Jurkat, Clone E6-1 (cell line): ENCODE measurements at places on chromosomes 6 and 20.

DNA sequence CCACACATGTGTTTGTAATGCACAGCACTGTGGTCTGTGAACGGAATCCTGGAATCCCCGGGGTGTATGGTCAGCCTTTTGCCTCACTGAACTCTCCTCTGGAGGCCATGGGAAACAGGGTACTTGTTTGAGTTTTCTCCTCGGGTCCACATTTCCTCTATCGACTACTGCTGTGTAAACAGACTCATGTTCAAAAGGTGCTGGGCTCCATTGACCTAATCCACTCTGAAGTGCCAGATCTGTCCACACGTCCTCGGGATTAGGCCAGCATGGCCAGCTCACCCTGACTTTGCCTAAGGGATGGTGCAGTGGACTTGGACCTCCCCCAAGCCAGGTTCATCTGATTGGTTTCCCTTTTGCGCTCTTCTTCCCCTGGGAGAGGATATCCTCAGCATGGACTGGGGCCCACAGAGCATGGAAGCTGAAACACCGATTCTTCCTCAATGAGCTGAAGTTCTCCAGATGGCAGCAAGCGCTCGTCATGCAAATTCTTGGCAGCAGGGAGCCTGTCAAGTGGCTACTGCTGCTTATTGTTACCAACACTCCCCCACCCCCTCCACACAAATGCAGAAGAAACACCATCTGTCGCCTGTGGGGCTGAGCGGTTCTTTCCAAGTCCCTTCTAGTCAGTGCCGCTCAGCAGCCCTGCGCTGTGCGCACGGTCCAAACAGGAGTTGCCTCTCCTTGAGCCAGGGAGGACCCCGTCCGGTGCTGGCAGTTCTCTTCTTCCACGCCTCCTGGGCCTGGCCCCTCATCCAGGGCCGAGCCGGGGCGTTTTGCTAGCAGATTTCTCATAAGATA is 292.6 kb upstream of the MARCKS start:
- no peak for DNase-seq

GRCh38 chr20:11210611-11211010 is 536.8 kb upstream of the JAG1 start:
- DNase-seq: no peak

GRCh38 chr6:27136978-27137814 is 110.3 kb upstream of the PRSS16 start:
- no peak for DNase-seq

DNA sequence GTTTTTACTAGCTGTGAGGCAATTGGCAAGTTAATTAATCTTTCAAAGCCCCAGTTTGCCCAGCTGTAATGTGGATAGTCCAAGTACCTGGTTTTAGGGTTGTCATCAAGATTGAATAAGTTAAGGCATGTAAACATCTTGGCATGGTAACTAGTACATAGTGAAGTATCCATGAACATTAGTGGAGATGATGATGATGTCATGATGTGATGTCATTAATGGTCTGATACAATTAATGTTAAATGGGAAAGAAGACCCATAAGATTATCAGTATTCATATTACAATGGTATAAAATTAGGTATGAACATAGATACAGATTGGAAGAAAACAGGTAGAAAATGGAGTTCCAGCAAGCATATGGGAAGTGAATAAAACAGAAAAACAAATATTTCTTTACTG is 5.3 kb downstream of the EPB41L1 start:
- DNase-seq: no peak

- no peak for DNase-seq
Observed at GRCh38 chr6:142731611-142732010, 213.4 kb downstream of the HIVEP2 start.

DNA sequence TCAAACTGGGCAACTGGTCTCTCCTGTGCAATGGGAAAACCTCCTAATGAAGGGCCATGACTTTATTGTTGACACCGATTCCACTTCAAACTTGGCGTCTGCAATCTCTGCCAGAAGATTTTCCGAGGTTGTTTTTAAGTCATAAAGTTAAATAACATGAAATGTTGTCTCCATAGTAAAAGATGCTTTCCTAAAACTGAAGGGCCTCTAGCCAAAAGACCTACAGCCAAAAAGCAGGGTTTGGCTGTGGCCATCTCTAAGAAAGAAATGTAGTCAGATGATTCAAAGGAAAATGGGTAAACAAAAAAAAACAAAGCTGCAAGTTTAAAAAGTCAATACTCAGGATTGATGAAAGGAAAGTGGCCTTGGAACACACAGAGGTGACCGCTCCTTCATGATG is 14.1 kb downstream of the CD93 start:
- no peak for DNase-seq

DNA sequence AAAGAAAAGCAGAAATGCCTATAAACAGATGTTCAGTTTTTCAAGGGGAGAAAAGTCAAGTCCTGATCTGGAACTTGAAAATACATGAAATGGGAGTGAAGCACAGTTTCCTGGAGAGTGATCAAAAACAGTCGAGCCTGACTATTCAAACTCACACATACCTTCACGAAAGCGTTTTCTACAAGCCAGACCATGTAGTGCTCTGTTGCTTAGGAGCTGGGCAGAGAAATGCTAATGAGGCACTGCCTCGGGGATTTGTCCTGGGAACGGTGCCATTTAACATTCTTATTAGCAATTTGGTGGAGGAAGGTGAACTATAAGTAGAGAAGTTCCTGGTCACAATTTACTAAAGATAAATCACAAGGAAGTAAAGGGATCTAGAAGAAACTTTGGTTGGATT is 5.9 kb downstream of the NHSL1 start:
- no peak for DNase-seq

DNA sequence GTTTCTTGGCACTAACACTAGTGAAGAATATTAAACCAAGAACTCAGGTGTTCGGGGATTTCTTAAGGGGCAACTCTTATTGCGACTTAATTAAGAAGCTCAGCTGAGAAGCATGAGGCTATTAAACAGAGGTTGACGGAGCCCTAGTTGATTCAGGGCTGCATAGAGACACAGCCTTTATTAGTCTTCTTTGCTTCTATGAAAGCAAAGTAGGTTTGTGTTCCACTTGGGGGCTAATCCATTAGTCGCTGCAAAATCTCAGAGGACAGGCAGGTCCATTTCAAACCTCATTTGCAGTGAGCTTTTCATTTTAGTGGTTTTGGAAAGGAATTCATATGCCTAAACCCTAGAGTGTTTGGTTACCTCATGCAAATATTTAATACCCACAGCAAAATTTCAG is 506.6 kb upstream of the SULF2 start:
- no peak for DNase-seq

DNA sequence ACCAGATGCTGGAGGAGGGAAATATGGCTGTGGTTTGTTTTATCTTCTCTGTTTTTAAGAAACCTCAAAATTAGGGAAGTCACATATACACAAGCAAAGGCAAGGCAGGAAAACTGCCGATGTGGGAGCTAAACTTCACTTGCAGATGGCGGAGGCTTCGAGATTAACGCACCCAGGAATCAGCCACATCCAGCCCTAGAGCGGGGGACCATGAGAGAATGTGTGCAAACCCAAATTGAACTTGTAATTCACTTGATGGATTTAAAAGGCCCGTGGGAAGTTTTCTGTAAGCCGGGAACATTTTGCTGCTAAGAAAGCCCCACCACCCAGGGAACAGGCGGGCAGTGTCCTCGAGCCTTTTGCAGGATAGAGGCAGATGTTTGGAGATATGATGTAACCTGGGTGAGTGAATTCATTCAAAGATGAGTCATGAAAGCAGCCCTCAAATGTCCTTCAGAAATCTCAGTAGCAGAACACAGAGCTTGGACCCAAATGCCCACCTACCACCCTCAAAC is 39.9 kb downstream of the PREX1 start:
- no peak for DNase-seq

DNA sequence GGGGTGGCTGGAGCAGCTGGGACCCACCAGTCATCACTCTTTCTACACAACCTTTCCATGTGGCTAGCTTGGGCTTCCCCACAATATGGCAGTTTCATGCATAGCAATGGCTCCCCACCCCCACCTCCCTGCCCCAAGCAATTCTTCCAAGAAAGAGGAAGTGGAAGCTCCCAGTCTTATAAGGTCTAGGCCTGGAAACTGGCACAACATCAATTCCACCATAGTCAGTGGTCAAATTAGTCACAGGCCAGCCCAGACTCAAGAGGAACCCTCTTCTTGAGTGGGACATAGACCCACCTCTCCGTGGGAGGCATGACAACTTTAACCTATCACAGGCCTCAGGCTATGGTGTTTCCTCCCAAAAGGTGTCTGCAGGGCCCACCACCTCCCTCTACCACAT is 17.7 kb downstream of the TGM6 start:
- no peak for DNase-seq

DNA sequence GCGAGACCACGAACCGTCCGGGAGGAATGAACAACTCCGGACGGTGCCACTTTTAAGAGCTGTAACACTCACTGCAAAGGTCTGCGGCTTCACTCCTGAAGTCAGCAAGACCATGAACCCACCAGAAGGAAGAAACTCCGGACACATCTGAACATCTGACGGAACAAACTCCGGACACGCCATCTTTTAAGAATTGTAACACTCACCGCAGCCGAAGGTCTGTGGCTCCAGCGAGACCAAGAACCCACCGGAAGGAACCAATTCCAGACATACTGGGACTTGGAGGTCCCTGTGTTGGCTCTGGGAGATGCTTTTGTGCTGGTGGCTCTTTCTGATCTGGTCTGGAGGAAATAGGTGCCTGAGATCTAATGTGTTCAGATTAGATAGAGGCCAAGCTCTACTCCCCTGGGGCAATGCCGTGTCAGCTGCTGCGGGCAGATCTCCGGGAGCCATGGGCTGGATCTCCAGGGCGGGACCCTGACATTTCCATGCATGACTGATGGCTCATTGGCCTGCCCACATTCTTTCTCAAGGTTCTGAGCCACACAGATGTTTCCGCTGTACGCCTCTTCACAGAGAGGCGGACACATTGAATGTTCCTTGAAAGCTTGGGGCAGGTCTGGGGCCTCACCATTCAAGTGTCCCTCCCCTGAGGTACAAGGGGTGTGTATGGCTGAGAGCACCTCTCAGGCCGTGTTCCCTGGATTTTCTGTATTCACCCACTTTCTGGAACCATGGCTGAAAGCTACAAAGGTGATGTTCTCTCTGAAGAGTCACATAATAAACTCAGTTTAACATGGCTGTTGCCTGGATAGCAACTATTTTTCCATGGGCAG is 29.3 kb downstream of the GMPR start:
- DNase-seq: no peak
